ENCODE measurements at places on chromosomes 5 and 9.

- DNase-seq, result no peak
These were observed 371.2 kb upstream of the RORB start for GRCh38 chr9:74125941-74126340.

DNA sequence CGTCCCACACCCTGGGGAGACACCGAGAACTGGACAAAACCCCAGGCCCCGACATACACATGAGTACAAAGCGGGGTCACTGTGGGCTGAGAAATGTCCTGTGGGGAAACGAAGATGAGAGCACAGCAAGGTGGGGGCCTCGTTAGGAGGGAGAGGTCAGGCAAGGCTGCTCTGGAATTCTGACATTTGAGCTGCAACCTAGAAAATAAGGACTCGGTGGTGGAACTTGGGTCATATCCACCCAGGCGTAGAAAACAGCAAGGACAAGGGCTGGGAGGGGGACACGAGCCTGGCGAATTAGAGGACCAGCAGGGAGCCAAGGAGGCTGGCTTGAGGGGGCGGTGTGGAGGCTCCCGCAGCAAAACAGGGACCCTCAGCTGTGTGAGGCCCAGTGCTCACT is 32.8 kb downstream of the NCS1 start:
- DNase-seq, result no peak

DNA sequence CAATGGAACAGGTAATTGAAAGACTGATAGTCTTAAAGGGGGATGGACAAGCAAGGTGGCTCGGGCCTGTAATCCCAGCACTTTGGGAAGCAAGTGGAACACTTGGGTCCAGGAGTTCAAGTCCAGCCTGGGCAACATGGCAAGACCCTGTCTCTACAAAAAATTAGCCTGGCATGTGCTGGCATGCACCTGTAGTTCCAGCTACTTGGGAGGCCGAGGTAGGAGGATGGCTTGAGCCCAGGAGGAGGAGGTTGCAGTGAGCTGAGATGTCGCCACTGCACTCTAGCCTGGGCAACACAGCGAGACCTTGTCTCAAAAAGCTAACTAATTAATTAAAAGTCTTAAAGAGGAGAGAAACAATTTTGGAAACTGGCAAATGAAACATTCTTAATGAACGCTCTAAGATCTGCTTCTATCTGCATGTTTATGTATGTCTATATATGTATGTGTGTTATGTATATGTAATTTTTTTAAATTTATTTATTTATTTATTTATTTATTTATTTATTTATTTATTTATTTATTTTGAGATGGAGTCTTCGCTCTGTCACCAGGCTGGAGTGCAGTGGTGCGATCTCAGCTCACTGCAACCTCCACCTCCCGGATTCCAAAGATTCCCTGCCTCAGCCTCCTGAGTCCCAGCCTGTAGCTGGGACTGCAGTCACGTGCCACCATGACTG is 80.6 kb downstream of the SFXN1 start:
- DNase-seq, result no peak

GRCh38 chr5:16570121-16570815 is 46.5 kb downstream of the RETREG1 start:
- DNase-seq, result no peak

DNA sequence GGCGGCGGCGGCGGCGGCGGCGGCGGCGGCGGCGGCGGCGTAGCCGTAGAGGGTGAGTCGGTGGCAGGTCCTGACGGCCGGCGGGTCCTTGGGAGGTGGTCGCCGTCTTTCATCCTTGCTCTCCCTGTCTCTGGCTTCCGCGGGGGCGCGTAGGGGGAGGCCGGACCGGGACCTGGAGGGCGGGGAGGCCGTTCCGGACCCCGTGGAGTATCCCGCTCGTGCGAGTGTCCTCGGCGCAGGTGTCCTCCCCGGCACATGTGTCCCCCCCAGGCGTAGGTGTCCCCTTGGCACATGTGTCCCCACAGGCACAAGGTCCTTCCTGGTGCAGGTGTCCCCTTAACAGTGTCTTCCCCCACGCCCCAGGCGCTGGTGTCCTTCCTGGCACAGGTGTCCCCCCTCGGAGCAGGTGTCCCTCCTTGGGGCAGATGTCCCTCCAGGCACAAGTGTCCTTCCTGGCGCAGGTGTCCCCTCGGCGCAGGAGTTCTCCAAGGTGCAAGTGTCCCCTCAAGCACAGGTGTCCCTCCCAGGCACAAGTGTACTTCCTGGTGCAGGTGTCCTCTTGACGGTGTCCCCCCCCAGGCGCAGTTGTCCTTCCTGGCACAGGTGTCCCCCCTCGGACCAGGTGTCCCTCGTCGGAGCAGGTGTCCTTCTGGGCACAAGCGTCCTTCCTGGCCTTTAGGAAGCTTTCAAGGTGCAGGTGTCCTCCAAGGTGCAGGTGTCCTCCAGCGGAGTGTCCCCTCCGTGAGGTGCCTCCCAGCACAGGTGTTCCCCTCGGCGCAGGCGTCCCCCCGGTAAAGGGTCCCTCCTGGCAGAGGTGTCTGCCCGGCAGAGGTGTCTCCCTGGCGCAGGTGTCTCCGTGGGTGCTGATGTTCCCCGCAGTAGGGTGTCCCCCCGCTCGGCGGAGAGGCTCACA is 519 bp downstream of the EXOC3 start:
- DNase-seq, result no peak

GRCh38 chr5:4159681-4160080 is 564.0 kb downstream of the IRX1 start:
- no peak for DNase-seq

GRCh38 chr5:67773411-67774266 is 441.9 kb upstream of the PIK3R1 start:
- DNase-seq, result no peak

All from stimulated activated CD8-positive, alpha-beta memory T cell treated with anti-CD3 and anti-CD28 coated beads, Interleukin-4, amount 100 ng/mL, for 1 hour (primary cell).